ENCODE measurements at places on chromosomes 7 and 10.

- DNase-seq: no peak
Observed at GRCh38 chr7:54838175-54838910, 79.3 kb upstream of the SEC61G start.

GRCh38 chr10:6399879-6400278 lies 180.2 kb downstream of the PRKCQ start:
- no peak for DNase-seq

- DNase-seq: no peak
Observed at GRCh38 chr7:41053820-41054219, 649.1 kb downstream of the INHBA start.

DNA sequence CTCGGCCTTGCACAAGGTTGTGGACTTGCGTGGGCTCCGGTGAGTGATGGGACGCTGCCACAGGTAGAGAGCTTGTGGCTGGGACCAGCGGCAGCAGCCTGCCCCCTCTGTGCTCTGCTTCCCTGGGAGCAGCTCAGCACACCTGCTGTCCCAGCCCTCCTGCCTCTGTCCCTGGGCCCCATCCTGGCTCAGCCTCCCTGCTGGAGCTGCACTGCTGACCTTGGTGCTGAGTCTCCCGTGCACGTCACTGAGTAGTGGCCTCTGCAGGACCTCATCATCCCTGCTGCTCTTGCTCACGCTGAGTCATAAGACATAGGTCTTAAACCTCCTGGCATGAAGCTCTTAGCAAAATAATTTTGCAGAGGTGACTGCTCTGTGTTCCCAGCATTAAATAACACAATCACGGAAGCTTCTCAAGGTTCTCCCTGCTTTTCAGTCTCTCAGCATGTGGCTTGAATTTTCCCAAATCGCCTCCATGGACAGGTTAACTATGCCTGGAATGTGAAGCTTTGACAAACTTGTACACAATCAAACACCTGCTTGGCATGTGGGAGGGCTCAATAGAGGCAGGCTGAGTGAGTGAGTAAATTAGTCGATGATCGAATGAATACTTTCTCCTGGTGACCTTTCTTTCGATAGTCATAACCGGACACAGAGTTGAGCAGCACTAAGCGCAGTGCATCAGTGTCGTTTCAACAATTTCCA lies 63.8 kb upstream of the NPS start:
- no peak for DNase-seq

DNA sequence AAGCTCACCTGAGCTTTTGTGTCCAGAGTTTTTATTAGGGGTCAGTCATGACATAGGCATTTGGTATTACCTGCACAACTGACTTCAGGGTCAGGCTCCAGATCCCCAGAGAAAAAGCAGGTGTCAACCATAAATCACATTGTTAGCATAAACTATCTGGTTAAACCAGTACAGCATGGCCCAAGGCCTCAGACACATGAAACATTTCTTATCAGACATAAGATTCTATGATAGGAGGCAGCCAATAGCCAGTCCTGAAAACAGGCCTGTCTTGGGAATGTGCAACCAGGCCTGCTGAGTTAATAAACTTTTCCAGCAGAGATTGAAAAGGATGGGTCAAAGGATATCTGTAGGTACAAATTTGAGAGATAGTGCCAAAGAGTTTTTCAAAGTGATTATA lies 116.1 kb downstream of the TPST1 start:
- DNase-seq: no peak

GRCh38 chr7:108069646-108070045 lies 60.5 kb downstream of the LAMB4 start:
- no peak for DNase-seq

DNA sequence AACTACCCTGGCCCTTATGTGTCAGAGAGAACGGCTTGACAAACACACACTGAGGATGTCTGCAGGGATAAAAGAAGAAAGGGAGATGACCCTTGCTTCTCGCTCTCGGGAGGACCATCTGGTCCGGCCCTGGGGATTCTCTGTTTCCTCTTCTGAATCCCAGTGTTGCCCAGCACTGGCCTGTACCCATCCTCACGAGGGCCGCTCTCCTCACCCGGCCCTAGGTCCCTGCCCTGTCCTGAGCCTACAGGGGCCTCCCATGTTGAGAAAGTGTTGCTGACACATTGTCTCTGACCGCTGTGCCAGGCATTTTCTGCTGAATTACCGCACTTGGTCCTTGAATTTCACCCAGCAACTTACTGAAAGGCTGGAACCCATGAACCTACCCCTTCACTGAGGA lies 171.9 kb upstream of the LANCL2 start:
- DNase-seq: no peak

DNA sequence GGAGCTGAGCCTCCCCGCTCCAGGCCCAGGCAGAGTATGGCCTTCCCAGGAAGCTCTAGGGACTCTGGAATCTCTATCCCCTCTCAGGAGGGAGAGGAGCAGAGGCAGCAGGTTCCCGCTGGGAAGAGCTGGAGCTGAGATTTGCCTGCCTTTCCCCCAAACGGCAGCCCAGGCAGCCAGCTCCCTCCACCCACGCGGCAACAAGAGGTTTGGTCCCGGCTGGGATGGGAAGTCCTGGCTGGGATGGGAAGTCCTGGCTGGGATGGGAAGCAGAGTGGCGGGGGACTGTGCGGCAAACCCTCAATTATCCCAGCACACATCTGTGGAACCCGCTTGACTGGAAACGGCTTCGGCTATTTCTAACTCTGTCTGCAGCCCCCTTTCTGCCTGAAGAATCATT lies 223.0 kb downstream of the ELFN1 start:
- no peak for DNase-seq

DNA sequence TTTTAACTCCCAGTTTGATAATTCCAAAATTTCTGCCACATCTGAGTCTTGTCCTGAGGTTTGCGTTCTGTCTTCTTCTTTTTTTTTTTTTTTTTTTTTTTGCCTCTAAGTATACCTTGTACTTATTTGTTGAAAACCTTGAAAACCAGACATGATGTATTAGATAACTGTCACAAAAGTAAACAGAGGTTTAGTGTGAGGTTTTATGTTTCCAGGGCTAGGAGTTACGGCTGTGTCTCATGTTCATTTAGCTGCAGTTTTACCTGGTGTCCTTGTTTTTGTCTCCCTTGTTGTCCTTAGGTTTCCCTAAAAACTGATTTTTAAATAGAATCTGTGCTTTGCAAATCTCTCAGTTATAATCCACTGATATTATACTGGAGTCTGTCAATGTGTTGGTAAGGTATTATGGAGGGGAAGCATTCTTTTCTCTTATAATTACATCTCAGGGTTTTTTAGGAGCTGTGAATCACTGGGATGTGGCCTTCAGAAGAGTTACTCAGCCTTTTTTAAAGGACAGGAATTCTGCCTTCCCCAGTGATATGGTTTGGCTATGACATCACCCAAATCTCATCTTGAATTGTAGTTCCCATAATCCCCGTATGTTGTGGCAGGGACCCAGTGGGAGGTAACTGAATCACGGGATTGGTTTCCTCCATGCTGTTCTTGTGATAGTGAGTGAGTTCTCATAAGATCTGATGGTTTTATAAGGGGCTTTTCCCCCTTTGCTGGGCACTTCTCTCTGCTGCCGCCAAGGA lies 95.0 kb downstream of the CDCA7L start:
- DNase-seq: no peak

DNA sequence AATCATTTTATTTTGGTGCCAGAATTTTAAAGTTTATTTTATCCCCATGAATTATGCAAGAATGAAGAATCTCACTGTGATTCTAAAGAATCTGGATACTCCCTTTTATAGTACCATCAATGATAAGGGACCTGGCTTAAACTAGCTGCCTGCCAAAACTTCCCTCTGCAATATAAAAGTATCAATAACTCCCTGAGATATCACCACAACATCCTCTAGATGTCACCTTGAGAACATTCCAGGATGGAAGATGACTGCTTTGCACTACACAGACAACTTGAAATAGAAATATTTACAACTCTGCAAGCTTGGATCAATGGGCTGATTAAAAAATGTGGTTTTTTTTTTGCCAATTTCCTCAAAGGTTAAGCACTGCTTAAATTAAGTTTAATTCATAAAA lies 142.1 kb downstream of the SLC25A13 start:
- DNase-seq: no peak

DNA sequence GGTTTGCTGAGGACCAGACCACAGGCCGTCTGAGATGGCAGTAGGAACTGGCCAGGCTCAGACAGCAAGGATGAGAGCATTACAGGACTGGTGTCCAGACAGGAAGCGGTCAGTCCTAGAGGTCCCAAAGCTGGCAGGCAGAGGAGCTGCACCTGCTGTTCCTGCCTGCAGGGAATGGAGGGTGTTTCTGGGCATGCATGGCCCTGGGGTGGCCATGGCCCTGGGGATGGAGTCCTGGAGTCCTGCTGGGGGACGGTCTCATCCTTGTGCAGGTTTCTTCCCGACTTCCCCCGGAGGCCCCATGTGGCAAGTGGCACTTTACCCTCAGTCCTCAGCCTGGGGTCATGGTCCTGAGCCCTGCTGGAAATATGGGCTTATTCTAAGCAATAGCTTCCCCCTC lies 274.9 kb upstream of the ADARB2 start:
- DNase-seq: no peak

DNA sequence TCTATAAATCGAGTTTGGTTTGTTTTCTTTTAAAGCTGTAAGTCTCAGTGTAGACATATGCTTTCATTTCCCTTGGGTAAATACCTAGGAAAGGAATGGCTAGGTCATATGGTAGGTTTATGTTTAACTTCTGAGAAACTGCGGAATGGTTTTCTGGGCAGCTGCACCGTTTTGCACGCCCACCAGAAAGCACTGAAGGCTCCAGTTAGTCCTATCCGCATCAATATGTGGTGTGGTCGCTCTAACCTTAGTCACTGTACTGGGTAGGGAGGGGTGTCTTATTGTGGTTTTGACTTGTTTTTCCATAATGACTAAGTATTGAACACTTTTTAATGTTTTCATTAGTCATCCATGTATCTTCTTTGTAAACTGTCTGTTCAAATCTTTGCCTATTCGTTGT lies 279.5 kb upstream of the AKR1E2 start:
- no peak for DNase-seq

All from NCI-H524 treated with DMSO at 0.1 percent for 48 hours (cell line).